Left kidney (tissue), 8 donors: ENCODE measurements at places on chromosomes 5 and 9.

- DNase-seq, result no peak
Measured at GRCh38 chr5:14325369-14325768, 182.2 kb downstream of the TRIO start.

DNA sequence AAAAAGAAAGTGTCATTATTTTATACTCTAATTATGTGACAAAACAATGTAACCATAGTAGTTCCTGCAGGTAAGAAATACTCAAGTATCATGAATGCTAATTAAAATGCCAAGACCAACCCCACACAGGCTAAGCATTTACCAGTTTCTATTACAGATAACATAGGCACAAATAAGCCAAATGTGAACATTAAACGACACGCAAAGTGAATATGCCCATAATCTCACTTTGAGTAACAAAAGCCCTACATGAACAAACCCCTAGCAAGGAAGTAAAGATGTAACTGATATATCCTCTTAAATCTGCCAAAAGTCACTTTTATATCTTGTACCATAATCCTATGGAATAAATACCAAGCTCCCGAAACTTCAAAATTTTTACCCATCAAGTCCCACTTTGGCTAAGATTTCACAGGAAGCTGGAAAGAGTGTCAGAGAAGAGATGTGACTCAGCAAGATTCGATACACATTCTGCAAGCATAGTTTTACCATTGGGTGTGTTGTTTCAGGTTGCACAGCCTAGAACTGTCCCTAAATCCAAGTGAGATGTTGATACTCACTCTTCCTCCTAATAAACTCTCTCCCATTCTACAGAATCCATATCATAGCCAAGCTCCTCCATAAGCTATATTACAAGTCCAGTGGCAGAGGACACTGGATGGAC, 28.8 kb downstream of the TRPM6 start:
- no peak for DNase-seq

DNA sequence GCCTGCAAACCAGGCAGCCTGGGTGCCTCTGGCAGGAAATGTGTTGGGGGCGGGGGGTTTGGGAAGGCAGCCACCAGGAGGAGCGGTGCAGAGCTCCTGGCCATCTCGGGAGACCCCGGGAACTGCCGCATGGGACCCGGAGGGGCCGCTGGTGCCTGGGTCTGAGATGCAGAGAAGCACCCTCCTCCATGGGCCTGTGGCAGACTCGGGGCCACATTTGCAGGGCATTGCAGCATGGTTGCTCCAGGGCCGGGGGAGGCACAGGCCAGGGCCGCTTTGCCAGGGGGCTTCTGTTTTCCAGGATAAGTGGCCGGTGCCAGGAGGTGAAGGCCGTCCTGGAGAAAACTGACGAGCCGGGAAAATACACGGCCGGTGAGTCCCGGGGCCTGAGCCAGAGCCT, 1.7 kb downstream of the LCN1 start:
- no peak for DNase-seq

DNA sequence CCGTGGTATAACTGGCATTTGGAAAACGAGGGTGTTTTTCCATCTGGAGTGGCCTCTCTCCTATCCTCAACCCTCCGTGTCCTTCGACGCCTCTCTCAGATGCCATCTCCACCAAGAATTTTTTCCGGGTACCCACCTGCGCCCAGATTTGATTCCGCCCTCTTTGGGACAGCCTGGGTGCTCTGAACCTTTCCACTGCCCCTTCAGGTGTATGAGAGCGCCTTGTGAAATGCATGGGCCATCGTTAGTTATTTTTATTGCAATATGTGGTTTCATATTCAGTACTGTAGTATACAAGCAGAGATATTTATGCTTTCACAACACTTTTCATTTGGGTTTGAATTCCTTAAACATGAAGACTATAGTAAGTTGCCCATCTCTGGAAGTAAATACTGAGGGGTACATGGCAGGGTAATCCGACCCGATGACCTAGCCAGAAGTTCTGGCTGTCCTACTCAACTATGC, 78.2 kb upstream of the IFNE start:
- no peak for DNase-seq

GRCh38 chr9:111917201-111917600, 20.6 kb downstream of the UGCG start:
- no peak for DNase-seq

GRCh38 chr5:116564312-116564711, 10.3 kb downstream of the SEMA6A start:
- DNase-seq, result no peak

- DNase-seq, result no peak
Measured at GRCh38 chr5:151200913-151201595, 22.8 kb downstream of the CCDC69 start.

DNA sequence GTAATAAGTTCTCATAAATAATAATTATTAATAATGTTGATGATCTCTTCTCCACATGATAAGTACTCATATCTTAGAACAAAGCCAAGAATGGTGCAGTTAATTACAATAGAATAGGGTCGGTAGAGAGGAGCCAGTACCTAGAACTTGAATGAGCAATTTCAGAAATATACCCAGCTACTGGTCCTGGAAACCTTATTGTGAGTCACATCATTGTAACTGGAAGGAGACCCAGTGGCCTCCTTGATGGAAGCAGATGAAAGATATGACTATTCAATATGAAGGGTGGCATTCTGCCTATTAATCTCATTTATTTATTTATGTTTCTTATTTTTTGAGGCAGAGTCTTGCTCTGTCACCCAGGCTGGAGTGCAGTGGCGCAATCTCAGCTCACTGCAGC, 37.7 kb upstream of the SHOC1 start:
- no peak for DNase-seq

- DNase-seq, result no peak
Measured at GRCh38 chr5:114928644-114929462, 240.9 kb downstream of the TRIM36 start.

- DNase-seq, result no peak
Measured at GRCh38 chr5:53211799-53212198, 102.2 kb upstream of the MOCS2 start.

DNA sequence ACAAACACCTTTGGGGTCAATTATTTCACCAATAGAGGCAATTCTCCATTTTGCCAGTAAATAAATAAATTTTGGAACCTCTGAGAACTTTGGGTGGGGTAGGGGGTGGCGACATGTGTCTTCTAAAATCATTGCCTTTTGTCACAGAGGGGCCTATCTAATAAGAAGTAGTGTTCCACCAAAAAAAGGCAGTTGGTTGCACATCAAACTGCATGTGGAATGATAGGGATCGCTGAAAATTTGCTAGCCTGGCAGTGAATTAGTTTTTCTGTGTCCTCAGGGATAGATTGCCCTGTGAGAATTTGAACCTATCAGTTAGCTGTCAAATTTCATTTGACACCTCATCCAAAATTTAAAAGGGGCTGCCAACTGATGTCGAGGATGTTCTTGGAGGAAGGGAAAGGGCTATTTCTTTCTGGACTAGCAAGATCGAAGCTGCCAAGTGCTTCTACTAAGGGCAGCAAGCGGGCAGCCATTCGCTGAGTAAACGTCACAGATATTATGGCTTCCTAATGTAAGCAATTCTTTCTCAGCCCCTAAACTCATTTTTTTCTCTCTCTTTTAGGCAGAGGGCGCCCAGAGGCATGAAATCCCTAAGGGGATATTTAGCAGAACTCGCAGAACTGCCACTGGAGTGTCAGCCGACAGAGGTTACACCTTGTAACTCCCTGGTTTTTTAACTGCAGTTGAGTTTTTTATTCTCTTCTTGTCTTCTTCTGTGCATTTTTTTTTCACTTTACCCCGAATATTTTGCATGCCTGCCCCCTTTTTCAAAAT, 2208.1 kb upstream of the WWC1 start:
- DNase-seq, result no peak

GRCh38 chr5:175385691-175386362, 58.2 kb downstream of the DRD1 start:
- no peak for DNase-seq

- DNase-seq, result no peak
Measured at GRCh38 chr5:134038138-134038537, 33.4 kb upstream of the VDAC1 start.

DNA sequence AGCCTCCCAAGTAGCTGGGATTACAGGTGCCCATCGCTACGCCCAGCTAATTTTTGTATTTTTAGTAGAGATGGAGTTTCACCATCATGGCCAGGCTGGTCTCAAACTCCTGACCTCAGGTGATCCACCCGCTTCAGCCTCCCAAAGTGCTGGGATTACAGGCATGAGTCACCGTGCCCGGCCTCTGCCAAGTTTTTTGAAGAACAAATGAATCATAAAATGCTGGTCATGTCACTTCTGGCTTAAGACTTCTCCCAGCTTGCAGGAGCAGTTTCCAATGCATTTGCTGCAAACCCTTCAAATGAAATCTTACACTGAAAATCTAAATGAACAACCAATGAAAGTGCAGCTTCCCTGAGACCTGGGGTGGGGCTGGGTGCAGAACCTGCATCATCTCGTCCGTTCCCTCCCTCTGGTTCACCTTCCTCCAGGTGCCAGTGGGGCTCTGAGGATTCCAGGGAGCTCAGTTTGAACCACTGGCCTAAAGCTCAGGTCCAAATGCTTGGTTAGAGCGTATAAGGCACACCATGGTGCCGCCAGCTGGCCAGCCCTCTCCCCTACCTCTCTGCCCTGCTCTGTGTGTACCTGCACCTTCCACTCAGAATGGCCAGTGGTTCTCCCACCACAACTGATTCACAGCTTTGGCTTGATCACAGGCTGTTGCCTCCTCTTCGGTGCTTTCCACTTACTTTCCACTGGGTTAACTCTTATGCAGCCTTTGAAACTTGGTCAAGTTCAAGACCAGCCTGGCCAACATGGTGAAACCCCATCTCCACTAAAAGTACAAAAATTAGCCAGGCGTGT, 39.8 kb upstream of the FUBP3 start:
- DNase-seq, result no peak

- DNase-seq, result no peak
Measured at GRCh38 chr9:134647359-134648080, 5.9 kb downstream of the COL5A1 start.

DNA sequence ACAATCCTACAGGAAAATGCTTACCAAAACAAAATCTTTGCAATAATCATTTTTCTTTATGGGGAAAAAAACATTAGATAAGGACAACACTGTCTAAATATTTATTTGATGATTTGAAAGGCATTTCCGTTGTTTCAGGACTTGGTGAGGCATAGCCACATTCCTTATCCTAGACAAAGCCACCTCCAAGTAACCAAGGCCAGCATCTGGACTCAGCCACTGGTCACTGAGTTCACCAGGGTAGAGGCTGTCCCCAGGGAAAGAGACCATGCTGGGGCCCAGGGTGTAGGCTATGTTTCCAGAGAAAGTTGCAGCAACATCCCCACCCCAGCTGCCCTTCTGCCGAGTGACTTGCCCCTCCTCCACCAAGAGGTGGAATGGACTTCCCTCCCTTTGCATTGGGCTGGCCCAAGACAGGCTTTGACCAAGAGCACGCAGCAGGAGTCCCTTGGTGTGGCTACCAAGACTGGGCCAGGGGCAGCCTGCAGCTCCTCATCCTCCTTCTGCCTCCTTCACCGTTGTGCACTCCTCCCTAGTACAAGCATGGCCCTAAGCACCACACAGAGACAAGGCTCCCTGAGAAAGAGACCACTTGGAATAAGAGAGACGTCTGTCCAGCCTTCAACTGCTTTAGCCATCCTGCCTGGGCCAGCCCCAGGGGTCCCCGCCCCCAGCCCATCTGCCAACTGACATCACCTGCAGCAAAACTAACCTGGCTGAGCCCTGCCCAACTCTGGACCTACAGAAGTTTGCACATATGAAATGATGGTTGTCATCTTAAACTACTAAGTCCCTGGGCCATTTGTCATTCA, 68.1 kb upstream of the SPIN1 start:
- no peak for DNase-seq

- no peak for DNase-seq
Measured at GRCh38 chr5:103145196-103145595, 25.1 kb downstream of the PPIP5K2 start.

DNA sequence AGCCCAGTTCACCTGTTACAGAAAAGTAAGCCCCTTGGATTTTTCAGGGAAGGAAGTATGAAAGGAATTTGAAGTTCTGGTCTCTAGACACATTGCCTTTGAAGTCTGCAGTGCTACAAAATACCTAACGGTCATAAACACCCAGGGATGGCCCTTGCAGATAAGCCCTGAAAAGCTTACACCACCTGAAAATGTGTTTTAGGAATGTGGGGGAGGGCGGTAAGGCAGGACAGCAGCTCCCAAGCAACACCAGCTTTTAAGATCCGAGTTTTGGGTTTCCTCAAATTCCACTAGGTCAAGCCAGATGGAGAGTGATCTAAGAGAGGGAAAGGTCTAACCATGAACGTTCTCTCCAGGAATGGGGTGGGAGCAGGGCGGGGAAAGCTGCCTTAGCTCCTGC, 114.1 kb upstream of the PANK3 start:
- no peak for DNase-seq

DNA sequence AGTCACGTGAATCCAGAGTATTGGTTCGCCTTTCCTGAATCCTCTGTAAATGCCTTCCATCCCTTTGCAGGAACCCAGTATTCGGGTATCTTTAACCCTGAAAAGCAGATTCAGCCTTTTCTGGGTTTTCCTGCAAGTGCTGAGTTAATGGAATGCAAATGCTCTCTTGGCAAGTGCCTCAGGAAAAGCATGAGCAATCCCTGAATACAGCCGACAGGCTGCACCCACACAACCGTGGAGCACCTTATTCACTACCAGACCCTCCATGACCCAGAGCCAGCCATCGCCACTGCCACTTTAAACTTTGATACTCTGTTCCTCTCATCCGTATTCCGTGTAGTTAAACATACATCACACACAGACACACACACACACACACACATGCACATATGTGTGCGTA, 54.4 kb downstream of the ZNF622 start:
- DNase-seq, result no peak

DNA sequence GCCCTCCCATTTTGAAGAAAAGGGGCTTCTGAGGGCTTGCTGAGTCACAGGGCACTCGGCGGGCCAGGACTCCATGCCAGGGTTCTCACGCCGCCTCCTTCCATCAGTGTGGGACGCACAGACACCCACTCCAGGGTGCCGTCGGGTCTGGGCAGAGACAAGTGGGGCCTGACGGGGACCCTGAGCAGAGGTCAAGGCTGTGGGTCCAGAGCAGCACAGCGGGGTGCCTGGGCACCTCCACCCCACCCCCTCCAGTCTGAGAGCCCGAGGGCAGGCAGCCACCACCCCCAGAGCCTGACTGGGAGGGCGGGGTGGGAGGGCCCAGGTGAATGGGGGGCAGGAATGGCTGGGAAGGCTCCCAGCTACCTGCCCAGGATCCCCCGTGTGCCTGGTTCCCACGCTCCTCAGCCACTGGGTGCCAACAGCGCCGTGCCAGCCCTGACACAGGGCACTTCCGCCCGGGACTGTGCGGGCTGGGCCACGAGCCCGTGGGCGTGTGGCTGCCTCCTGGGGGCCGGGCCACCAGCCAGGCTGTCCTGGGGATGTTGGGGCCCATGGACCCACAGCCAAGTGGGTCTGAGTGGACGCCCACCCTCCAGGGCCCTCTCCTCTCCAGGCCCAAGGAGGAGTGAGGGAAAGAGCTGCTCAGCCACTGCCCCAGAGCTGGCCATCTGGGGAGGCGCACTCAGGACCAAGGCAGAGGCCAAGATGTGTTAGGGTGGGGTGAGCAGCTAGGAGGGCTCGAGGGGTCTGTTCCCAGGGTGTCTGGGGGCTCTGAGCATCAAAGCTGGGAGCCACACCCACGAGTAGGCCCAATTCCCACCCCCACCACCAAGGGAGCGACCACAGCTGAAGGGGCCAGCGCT, 10.1 kb upstream of the NRARP start:
- no peak for DNase-seq

GRCh38 chr5:74766418-74766848, 484 bp downstream of the GFM2 start:
- peak; percentile 26 for DNase-seq

GRCh38 chr5:66213533-66213932, 69.4 kb downstream of the SREK1 start:
- DNase-seq, result no peak

- no peak for DNase-seq
Measured at GRCh38 chr9:135926402-135927194, 19.3 kb upstream of the CAMSAP1 start.

- no peak for DNase-seq
Measured at GRCh38 chr5:64625678-64626077, 64.6 kb upstream of the SHISAL2B start.
